ENCODE measurements at places on chromosomes 5 and 9.

GRCh38 chr5:139342423-139342723, 719 bp downstream of the PAIP2 start:
- DNase-seq, result no peak

- DNase-seq, result no peak
These were observed 433.9 kb downstream of the IRX2 start for GRCh38 chr5:2317540-2317939.

DNA sequence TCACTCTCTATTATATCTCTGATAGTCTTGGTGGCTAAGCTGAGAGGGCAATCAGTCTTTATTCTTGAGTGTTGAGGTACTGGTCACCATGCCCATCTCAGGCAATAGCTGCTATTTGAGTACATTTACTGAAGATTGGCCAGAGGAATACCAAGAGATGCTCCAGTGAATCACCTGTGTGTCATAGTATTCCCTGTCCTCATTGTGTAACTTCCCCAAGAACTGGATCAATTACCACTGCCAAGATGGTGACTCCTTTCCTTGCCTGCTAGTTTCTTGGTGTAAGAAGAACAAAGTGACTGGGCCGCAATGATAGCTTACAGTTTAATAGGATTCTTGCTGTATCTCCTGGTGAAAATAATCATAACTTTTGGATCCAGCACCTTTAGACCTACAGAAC, 418.7 kb upstream of the KIF2A start:
- DNase-seq, result no peak

DNA sequence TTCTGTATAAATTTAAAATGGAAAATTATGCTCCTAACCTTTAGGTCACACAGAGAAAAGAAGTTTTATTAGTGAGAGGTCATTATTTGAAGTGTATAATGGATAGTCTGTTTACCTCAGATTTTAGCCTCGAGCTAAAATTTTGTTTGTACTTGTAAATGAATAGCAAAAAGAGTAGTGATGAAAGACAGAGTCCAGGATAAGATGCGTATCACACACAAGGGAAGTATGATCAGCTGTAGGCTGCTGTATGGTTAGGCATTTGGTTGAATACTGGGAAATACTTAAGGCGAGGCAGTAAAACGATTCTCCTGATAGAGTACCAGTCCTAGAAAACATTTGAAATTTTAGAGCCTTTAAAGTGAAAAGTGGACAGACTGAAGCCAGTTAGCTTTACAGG, 92.7 kb downstream of the FBXL7 start:
- DNase-seq, result no peak

GRCh38 chr9:110214586-110215355, 6.8 kb upstream of the C9orf152 start:
- no peak for DNase-seq

DNA sequence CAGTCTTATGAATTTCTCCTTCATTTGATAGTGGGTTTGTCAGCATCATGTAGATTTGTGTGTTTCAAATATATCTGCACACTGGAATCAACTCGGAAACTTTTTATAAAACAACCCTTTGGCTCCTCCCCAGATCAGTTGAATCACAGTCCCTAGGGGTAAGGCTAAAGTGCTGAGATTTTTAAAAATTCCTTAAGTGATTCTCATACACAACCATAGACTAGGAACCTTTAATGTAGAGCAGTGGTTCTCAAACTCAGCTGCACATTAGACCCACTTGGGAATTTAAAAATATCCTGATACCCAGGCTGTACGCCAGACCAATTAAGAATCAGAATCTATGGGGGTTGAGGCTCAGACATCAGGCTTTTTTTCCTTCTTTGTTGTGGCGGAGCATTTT, 17.5 kb upstream of the JAK2 start:
- no peak for DNase-seq

DNA sequence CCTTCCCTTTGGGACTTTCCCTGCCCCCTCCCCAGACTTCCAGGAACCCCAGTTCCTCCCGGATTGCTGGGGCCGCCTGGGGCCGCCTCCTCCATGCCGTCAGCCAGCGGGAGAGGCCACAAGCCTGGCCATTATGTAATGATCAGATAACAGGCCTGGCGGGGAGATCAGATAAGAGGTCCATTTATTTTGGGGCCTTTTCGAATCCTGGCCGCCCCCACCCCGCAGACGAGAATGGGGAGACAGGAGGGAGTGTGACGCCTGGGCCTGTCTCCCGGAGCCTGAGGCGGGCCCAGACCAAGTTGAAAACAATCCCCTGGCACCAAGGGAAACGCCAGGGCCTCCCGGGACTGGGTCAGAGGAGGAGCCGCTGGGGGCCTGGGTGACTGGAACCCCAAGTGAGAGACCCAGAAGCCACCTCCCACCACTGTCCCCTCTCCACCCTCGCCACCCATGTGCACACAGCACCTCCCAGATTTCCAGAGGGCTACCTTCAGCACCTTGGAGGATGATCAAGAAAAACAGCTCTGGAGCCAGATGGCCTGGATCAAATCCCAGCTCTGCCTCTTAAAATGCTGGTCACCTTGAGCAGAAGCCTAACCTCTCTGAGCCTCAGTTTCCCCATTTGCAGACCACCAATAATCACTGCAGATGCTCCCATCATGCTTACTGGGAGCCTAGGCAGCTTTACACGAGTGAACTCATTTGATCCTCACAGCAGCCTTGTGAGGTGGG, 7.8 kb downstream of the ENG start:
- no peak for DNase-seq

DNA sequence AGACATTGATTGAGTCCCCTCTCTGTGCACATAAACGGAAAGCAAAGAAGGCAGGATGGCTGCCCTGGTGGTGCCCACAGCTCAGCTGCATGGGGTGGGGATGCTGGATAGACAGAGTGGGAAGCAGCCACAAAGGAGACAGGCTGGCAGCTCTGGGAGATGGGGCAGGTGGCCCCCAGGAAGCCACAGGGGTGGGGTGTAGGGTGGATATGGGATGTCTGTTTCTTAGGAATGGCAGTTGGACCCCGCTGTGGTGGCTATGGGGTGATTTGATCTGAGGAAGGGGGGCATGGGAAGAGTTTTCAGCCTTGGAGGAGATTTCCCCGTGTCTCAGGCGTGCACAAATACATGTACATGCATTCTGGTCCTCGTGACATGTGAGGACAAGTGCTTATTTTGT, 50.2 kb upstream of the VDAC1 start:
- no peak for DNase-seq

DNA sequence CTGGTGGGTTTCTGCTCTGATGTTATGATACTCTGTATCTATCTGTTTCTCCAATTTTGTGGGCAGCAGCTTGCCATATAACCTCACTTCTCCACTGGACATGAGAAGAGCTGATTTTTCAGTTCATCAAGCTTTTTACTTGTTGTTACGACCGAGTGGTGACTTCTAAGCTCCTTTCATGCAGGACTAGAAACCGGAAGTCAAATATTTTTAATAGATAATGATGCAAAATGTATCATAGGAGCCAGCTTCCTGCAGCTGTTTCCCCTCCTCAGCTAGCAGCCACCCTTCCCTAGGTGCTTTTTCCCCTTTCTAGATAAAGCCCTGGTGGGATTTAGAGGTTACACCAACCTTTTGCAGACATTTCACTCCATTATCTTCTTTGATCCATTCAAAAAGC, 17.0 kb upstream of the ADAM19 start:
- no peak for DNase-seq

- no peak for DNase-seq
These were observed 64.1 kb downstream of the SLC1A3 start for GRCh38 chr5:36670548-36670947.

DNA sequence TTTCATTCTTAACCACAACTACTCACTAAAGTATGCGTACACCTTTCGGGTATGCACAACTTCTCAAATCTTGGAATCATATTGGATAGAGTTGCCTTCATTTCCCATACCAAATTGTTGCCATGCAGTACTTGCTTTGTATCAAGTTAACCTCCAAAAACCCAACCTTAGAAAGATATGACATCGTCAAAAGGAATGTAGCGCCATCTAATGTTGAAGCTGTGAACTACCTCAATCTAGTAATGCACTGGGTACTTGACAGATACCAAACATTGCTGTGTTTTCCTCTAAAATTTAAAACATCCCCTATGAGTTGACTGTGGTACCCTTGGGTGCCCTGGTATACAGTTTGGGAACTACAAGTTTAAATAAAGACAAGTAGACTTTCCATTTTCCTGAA, 318.4 kb downstream of the ARL15 start:
- peak; percentile 3 for DNase-seq

GRCh38 chr9:6978591-6978990, 220.8 kb downstream of the KDM4C start:
- DNase-seq, result no peak

DNA sequence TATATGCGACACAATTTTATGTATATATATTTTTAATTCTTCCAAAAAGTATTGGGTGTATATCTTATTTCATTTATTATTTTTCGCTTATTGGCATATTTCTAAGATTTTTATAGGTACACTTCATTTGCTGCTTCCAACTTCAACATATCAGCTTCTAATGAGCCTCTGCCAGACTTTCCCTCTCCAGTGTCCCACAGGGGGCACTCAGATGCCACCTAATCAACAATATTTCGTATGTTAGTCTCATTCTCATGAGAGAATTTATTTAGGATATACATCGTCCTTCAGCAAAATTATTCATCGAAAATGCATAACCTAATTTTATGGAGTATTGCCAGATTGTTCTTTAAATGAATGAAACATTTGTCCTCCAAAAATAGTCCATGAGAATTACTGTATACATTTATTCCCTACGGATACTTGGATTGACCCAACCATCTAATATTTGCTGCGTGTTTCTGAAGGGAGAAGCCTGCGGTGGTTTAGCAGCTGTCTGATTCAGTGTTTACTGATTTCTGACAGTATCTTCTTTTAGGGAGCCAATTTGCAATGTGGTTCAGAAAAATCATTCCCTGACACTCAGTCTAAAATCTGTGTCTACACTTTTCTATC, 100.6 kb upstream of the SELENOP start:
- no peak for DNase-seq

GRCh38 chr9:77764894-77765780, 117.0 kb upstream of the GNA14 start:
- DNase-seq, result no peak

Measured in GM12878 (cell line).